ENCODE measurements at places on chromosomes 4 and X.

- DNase-seq: no peak
Measured at GRCh38 chrX:150062292-150063137, 124.2 kb upstream of the EOLA2 start.

GRCh38 chrX:150693725-150694574, 754 bp downstream of the MTMR1 start:
- DNase-seq: peak; percentile 52

DNA sequence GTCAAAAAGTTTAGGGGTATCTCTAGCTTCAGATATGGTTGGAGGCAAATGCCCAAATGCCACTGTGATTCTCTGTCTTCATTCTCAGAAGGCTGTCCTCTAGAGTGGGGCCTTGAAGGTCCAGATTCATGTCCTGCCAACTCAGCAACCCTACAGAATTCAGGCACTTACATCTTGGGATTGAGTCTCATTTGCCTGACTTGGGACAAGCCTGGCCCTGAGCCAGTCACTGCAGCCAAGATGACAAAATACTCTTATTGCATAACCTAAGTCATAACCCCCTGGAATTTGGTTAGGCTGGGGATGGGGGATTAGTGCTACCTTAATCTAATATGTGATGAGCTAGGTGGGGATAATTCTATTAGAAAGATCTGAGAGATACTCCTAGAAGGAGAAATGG, 100.5 kb downstream of the AREG start:
- DNase-seq: no peak

DNA sequence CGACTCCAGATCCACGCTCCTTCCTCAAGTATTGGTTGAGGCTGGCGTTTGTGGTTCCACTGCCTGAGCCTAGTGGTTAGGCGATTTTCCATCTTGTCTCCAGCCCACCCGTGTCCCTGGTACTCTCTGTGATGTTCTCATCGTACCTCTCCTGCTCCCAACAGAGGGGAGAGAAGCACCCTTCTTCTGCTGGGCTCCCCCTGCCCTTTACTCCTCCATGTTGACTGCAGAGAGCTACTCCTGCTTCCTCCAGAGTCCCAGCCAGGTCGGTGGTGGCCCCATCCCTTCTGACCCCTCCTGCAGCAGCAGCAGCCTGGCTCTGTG, 164.0 kb upstream of the BCOR start:
- DNase-seq: no peak

- DNase-seq: no peak
Measured at GRCh38 chrX:82703551-82703950, 804.5 kb upstream of the POU3F4 start.

GRCh38 chr4:128227991-128228571, 59.5 kb downstream of the PGRMC2 start:
- no peak for DNase-seq

GRCh38 chr4:118743867-118744266, 58.7 kb downstream of the METTL14 start:
- no peak for DNase-seq

All from neural progenitor cell (in vitro differentiated cells).